ENCODE measurements at places on chromosomes 7 and 10.

- peak; percentile 76 for DNase-seq
Observed at GRCh38 chr7:128867842-128868623, 5.4 kb downstream of the ATP6V1F start.

DNA sequence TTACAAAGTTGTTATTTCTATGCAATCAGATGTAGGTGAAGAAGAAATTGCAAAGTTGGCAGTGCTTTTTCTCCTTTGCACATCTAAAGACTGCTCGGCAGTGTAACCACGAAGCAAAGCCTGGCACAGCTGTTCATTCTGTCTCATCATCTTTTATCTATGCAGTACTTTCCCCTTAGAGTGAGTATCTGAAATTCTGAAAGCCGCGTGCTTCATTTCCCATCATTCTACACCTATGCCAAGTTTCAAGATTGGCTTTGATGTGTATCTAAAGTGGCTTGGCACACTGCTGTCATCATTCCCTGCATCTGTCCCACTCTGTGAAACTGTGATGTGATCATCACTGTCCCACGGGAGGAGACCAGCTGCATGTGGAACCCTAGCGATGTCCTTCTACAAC, 15.2 kb downstream of the SOSTDC1 start:
- DNase-seq: no peak

DNA sequence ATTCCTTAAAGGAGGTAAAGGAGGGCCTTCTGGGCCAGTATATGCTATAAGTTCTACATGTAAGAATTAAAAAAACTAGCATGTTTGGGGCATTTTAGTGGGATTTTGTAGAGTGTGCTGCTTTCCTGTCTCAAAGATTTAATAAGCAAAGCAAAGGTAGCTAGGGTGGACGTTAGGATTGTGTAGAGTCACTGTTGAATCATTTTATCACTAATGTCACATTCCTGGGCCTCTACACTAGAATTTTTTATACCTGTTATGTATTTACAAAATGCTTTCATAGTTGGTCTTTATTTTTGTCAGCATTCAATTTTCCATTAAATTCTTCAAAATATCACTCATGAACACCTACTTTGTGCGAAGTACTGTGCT, 139.4 kb upstream of the PHYHIPL start:
- no peak for DNase-seq

DNA sequence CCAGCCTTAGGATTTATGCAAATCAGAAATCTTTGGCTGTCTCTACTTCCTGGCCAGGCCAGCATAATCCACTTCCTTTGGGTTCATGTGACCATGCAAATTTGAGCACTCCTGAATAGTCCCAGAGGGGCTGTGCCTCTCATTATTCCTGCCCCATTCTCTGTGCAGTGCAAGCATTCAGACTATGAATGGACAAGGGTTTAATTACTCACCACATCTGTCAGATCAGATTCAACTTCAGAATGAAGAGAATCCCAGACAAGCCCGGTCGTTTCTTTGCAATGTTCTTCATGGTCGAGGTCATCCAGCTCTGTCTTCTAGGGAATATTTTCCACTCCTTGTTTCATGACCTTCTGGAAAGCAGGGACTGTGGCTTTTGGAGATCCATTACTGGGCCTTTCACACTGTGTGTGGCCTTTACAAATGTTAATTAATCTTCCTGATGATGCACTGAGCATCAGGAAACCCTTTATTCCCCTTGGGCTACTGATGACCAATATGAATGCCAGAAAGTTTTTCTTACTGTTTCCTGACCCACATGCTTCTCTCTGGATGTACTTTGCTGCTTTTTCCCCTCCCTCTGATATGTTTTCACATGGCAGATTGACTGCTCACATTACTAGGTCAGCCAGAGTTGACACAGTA, 217.6 kb upstream of the TCF7L2 start:
- no peak for DNase-seq

- DNase-seq: no peak
Observed at GRCh38 chr10:51972733-51973346, 273.4 kb upstream of the CSTF2T start.

GRCh38 chr7:133233142-133233541, 19.7 kb upstream of the EXOC4 start:
- DNase-seq: no peak

- DNase-seq: no peak
Observed at GRCh38 chr7:103796327-103796962, 193.0 kb downstream of the RELN start.

GRCh38 chr10:103576862-103577261, 83.4 kb downstream of the NEURL1 start:
- DNase-seq: no peak

GRCh38 chr7:120996333-120996987, 7.9 kb downstream of the CPED1 start:
- no peak for DNase-seq

DNA sequence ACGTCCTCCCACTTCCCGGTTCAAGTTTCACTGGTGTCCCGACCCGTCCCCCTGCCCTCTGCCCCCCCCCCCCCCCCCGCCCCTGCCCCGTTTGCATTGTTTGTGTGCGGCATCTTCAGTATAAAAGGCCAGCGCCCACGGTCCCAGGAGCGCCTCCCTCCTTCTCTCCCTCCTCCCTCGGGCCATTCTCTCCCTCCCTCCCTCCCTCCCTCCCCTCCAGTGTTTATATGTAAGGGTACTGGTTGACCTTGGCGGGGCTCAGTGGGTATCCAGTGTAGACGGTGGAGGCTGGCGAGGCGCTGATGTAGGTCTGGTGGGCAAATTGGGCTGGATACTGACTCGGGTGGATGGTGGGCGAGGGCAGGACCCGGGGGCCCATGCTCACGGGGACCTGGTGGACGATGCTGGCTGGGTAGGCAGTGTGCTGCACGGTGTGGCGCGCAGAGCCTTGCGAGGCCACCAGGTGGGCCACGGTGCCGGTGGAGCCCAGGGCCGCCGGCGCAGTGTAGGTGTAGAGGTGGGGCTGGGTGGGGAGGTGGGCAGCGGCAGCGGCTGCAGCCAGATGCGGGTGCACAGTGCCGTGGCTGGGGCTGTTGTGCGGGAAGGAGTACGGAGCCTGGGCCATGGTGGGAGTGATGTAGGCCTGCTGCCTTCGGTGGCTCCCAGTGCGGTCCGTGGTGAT, 49.4 kb downstream of the CLEC2L start:
- DNase-seq: no peak

DNA sequence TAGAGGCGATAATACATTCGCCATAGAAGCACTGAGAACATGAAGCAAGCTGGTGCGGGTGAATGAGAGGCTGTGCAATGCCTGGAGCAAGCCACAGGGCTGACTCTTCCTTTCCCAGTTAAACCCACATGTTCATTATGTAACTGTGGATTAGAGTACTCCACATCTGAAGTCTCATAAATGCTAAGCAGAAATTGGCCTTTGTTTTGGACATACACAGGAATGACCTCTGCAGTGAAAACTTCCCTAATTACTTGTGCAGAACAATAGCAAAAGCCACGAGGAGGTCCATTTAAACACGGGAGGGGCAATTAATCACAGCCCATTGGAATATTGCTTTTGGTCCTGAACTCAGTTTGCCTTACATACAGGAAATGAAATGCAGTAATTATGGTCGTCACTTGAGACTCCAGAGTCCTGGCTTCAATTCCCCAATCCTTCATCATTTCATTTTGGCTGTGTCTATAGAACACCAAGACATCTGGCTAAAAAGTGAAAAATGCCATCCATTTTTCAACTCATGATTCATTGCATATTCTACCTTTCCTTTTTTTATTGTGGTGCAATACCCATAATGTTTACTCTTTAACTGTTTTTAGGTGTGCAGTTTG, 78.7 kb upstream of the CXCL12 start:
- no peak for DNase-seq

DNA sequence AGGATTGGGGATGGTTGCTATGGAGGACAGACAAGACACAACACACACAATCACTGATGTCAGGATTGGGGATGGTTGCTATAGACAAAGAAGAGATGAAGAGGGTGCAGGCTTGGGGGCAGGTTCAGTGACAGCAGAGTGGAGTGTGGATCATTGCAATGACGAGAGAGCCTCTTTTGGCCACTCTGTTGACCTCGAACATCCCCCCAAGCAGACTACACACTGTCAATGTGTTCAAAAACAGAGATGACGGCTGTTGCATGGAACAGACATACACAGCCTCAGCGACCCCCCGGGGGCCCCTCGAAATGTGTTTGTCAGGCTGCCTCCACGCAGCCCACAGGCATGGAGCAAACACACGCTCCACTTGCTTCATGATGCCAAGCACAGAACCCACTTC, 133.0 kb downstream of the PTPRN2 start:
- no peak for DNase-seq

GRCh38 chr7:119482209-119482608, 790.8 kb upstream of the KCND2 start:
- DNase-seq: no peak

GRCh38 chr10:131532291-131532690, 220.8 kb upstream of the TCERG1L start:
- no peak for DNase-seq

- no peak for DNase-seq
Observed at GRCh38 chr7:150990416-150991186, at the start of gene NOS3. TSS of gene NOS3 (plus strand) at chr7:150991017. CDS start at chr7:150993804, 2,787 bp downstream.

- DNase-seq: no peak
Observed at GRCh38 chr7:142801601-142802295, 31.0 kb downstream of the PRSS2 start.

DNA sequence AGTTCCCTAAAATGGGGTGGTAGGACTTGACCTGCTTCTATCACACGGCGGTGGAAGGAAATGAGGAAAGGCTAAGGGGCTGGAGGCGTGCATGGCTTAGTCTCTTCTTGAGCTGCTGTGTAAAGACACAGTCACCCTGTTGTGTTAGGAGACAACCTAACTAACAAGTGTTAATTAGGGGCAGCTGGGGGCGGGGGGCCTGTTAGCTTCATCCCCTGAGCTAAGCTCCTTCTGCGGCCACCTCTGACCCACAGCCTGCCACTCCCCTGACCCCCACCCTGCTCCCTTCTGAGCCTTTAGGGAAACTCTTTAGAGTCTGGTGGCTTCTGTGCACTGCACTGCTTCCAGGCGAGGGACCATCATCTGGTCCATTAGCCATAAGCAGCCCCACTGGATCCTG, 28.0 kb downstream of the COL17A1 start:
- no peak for DNase-seq

- no peak for DNase-seq
Observed at GRCh38 chr10:94183666-94184264, 179.0 kb downstream of the NOC3L start.

DNA sequence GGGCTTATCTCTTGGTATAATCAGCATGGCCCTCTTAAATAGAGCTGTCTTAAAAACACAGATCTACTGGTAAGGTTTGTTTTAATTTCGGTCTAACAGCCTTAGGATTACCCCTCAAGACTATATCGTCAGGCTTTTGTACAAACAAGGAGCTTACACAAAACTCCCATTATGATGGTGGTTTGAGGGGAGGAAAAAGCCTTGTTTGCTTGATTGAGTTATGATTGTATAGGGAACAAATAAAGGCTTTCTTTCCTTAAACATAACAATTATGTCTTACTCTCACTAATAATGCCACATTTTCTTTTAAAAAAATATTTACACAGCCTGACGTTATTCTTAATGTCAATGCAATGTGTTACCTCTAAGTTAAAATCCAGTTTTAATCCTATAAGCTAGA, 188.8 kb upstream of the TCF7L2 start:
- no peak for DNase-seq

- no peak for DNase-seq
Observed at GRCh38 chr7:78542981-78543380, 744.4 kb downstream of the PHTF2 start.

- no peak for DNase-seq
Observed at GRCh38 chr7:108286290-108286904, 156.2 kb upstream of the LAMB4 start.

GRCh38 chr10:2282202-2282601, 544.9 kb upstream of the ADARB2 start:
- no peak for DNase-seq

GRCh38 chr7:149729586-149729982, 43.8 kb downstream of the ZNF467 start:
- DNase-seq: no peak

DNA sequence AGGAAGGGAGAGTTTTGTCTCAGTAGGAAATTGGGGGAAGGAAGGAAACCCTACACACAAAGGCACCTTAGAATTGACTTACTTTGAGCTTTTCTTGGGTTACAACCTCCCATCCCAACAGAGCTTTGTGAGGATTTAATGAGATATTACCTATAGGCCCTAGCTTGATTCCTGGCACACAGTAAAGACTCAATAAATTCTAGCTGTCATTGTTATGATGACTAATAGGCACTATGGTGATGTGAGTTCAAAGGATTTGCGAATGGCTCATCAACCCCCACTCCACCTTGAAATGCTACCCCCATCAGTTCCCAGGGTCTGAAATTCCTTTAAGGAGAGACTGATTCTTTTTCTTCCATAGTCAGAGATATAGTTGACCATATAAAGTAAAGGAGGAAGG, 67.9 kb upstream of the SMNDC1 start:
- DNase-seq: no peak

DNA sequence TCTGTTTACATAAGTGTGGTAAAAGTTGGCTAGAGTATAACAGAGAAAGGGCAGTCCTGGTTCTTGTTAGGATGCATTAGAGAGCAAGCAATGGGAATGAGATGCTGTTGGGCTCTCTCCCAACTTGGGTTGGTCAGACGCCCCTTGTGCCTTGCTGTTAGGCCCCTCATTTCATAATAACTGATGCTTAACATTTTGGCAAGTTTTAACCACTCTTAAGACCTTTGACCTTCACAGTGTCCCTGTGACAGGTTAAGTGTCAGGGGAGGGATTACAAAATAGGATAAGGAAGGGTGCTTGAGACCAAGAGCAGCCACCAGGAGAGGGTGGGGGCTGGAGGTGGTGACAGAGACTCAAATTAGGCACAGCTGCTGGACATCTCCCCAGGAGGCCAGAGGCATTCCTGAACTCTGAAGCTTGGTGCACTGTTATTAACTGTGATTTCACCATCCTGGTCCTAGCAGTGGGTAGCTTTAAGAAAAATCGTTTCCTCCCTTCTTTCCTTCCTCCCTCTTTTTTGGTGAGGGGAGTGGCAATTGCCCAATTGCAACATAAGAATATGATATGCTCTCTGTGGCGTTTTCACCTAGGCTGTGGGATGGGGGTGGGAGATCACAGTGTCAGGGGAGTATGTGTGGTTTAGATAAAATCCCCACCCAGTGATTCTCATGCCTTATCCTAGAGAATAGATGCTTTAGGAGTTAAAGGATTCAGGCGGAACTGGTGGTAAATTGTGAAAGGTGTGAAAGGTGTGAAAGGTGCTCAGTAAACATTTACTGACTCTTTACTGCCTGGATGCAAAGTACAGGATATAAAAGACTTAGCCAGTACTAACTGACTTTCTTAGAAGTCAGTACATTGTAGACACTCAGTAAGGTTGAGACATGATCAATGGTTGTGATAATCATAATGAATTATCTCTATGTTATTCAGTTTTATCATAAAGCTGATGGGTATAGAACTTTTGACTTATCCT, 270.5 kb downstream of the BICC1 start:
- DNase-seq: no peak

GRCh38 chr7:3911685-3912084, 610.6 kb downstream of the SDK1 start:
- no peak for DNase-seq

- no peak for DNase-seq
Observed at GRCh38 chr7:70585071-70585470, 546.9 kb upstream of the GALNT17 start.

- no peak for DNase-seq
Observed at GRCh38 chr10:1738950-1739349, 1.6 kb upstream of the ADARB2 start.

Data from NCI-H2171 (cell line).